ENCODE measurements at places on chromosomes 7 and 10.

DNA sequence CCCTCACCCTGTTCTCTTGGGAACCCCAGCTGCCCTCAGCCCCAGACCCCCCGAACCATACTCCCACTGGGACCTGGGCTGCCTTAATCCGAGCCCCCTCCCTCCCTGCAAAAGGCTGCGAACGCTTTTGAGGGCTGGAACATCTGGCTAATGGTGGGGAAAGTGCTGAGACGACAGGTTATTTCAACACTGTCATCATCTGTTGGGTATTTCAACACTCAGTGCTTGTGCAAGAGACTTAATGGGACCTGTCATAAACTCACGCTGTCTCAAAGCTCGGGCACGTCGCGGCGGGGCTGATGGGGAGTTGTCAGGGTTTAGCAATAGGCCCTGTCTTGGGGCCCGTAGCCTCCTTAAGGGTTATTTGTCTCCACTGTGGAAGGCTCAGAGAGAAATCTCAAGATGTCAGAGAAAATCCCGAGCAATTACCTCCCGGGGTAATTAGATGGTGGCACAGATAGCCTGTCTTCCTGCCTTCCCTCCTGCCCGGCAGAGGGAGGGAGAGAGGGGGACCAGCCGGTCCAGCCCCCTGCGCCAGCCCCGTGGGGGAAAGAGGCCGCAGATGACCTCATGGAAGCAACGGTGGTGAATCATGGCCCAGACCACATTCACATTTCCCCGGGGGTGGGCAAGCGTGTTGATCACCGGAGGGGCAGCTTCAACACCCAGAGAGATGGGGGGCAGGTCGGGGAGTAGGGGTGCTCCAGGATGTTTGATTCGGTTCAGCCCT is 88.7 kb upstream of the MYL10 start:
- no peak for DNase-seq

GRCh38 chr7:132354527-132354926 is 221.7 kb downstream of the PLXNA4 start:
- DNase-seq = no peak

DNA sequence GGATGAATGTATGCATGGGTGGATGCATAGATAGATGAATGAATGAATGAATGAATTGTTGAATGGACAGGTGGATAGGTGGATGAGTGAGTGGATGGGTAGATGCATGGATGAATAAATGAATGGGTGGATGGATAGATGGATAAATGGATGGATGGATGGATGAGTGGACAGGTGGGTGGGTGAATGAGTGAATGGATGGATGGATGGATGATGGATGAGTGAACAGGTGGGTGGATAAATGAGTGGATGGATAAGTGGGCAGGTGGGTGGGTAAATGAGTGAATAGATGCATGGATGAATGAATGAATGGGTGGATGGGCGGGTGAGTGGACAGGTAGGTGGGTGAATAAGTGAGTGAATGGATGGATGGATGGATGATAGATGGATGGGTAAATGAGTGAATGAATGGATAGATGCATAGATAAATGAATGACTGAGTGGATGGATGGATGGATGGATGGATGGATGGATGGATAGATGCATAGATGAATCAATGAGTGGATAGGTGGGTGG is 72.6 kb downstream of the MYL10 start:
- no peak for DNase-seq

DNA sequence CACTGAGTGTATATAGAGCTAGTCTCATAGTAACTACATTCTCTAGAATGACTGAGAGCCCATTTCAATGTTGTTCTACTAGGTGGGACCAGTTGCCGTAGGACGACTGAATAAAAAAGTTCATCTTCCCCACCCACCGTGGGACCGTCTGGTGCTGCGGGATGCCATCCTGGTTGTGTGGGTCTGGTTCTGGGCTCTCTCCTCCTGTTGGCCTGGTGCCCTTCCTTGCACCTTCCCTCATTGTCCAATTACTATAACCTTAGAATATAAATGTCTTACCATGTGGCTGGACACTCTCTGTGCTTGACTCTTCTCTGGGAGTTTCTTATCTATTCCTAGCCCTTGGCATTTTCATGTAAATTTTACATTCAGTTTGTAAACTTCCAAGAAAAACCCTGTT is 344.4 kb downstream of the TCERG1L start:
- DNase-seq = no peak

GRCh38 chr10:3784510-3785250 is at the start of gene KLF6:
KLF6 (minus strand) TSS chr10:3785209; CDS start chr10:3785014, 195 bp downstream.
- no peak for DNase-seq

- no peak for DNase-seq
These were observed 83.2 kb downstream of the PDE1C start for GRCh38 chr7:31986878-31987518.

- no peak for DNase-seq
These were observed 316.0 kb downstream of the PTPRN2 start for GRCh38 chr7:158271646-158272045.

GRCh38 chr10:116385994-116386809 is 41.4 kb upstream of the PNLIPRP3 start:
- DNase-seq = peak; percentile 2

DNA sequence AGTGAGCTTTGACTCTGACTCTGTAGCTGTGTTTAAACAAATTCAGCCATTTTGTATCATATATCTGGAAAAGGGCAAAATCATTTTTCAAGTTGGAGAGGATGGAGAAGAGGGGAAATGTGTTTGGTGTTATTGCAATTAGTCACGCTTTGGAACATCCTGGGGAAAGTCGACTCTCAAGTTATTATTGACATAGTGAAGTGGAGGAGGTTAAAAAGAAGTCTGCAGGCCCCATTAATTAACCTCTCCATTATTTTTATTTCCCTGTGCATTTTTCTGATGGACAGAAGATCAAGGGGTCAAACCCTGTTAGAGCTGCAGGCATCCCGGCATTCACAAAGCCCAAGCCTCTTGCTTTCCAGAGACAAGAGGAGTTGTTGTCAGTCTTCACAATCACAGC is 132.6 kb downstream of the TEX36 start:
- no peak for DNase-seq

DNA sequence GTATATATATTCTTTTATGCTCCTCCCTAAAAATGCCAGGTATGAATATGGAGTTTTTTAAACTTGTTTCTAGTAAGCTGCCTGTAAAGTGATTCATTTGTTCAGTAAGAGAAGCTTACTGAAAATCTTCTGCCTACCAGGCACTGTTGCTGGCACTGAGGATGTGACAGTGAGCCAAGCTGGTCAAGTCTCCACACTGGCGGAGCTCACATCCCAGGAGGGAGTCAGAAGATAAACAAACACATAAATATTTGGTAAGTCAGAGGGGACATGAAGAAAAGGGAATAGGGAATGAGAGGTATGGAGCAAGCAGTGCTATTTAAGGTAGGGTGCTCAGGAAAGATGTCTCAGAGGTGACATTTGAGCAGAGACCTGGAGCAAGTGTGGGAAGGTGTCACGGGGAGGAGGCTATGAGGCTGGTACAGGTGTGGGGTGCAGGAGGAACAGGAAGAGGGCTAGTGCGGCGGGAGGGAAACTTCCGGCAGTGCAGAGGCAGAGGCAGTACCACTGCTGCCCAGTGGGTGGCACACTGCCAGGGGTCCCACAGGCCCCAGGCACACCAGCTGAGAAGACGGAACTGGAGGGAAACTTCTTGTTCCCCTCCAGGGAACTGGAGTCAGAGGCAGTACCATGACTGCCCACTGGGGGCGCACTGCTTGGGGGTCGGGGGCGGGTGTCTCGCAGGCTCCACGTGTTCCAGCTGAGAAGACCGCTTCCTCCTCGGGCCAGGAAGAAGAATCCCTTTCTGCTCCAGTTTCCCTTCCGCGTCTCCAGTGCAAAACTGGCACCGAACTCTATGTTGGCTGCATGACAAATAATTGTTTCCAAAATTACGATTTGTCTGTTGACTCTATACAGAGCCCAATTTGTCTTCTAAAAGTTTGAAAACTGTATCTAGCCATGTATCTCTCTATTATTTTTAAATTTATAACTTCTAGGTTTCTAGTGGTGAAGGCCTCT is 161.0 kb downstream of the TEX36 start:
- no peak for DNase-seq

DNA sequence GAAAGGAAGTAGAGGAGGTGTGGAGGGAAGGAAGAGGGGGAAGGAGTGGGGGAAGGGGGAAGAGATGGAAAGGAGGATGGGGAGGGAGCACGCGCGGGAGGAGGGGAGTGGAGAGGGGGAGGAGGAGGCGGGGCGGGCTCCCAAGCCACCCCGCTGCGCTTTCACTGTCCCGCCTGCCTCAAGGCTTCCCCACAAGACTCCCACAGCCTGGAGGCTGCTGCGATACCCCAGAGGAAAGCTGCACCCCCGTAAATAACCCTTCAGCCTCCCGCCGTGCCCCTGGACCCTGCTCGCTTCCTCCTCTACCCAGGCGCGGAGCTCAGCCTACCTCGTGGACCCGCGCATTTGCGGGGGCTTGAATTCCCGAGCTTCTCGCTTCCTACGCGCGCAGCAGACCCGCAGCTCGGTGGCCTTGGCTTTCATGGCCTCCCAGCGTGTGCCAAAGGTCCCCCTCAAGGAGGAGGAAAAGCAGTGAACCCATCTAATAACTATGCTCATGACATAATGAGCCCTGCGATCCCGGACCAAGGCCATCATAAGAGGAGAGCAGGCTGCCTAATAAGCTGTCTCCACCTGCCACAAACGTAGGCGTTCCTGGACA is at the start of gene C10orf67:
Gene C10orf67 (minus strand): TSS at position 557 of the 601 bp plus-strand sequence. CDS start 23 bp downstream, at position 534.
- no peak for DNase-seq

DNA sequence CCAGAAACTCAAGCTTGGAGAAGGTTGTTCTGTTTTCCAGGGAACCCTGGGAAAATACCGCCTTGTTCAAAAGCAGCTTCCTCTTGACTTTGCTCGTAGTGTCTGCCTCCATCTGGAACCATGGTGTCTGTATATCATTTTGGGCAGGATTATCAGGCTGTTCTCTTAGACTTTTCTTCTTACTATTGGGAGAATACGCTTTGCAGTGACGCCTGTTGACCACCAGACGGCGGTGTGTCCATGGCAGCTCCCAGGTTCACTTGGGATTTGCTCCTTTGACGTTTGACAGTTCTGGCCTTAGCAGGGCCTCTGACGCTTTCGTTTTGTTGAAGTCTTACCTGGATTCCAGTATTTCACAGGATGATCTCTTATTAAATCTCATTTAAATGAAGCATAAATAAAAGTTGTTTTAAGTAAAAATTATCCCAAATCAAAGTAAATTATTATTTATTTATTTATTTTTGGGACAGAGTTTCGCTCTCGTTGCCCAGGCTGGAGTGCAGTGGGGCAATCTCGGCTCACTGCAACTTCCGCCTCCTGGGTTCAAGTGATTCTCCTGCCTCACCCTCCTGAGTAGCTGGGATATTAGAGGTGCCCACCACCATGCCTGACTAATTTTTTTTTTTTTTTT is 41.8 kb upstream of the GJD4 start:
- DNase-seq = no peak

- DNase-seq = no peak
These were observed 18.9 kb downstream of the NCAPG2 start for GRCh38 chr7:158685693-158686092.

- no peak for DNase-seq
These were observed 52.9 kb downstream of the AUTS2 start for GRCh38 chr7:69651101-69651590.

GRCh38 chr7:44132039-44132438 is 8.7 kb upstream of the POLD2 start:
- DNase-seq = no peak

GRCh38 chr7:100222445-100223132 is 2.8 kb downstream of the PVRIG start:
- DNase-seq = no peak

DNA sequence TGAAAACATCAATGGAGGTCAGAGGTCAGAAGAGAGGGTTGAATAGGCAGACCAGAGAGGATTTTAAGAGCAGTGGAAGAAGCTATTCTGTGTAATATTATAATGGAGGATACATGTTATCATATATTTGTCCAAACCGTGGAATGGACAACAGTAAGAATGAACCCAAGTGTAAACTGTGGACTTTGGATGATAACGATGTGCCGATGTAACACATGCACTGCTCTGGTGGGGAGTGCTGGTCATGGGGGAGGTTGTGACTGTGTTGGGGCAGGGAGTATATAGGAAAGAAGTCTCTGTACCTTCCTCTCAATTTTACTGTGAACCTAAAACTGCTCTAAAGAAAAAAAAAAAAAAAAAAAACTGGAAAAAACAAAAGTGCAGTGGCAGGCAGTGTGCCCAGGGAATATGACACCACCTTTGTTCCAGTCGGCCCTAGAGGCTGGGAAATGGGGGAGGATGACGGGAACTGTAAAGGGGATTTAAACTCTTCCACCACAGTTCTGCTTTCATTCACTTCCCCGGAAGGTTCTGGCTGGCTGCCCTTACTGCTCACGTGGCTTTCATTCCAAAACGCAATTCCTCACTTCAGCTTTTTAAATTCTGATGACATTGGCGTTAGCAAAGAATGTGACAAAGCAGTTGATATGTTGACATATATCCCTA is 113.7 kb upstream of the ANKRD1 start:
- peak; percentile 25 for DNase-seq

DNA sequence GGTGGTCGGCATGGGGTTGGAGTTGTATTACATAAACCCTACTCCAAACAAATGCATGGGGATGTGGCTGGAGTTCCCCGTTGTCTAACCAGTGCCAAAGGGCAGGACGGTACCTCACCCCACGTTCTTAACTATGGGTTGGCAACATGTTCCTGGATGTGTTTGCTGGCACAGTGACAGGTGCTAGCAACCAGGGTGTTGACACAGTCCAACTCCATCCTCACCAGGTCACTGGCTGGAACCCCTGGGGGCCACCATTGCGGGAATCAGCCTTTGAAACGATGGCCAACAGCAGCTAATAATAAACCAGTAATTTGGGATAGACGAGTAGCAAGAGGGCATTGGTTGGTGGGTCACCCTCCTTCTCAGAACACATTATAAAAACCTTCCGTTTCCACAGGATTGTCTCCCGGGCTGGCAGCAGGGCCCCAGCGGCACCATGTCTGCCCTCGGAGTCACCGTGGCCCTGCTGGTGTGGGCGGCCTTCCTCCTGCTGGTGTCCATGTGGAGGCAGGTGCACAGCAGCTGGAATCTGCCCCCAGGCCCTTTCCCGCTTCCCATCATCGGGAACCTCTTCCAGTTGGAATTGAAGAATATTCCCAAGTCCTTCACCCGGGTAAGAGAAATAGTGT is at the start of gene CYP2E1:
Gene CYP2E1 (plus strand): TSS at position 407 of the 632 bp plus-strand sequence. CDS start 33 bp downstream, at position 440.
- DNase-seq = no peak

DNA sequence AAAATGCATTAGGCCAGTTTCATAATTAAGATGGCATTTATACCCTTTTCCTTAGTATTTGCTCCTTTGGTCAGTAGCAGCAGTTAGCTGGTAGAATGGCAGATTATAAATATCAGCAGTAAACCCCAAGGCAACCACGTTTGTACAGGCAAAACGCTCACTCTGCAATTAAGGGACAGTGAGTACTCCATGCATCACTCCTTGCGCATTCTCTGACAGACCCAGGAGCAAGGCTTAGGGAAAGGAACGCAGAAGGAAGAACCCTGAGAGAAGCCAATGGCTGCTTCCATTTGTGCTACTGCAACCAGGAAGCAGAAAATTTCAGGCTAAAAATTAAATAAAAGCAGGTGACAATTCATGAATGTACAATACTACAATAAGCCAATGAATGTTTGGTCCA is 12.9 kb downstream of the ETV1 start:
- no peak for DNase-seq

DNA sequence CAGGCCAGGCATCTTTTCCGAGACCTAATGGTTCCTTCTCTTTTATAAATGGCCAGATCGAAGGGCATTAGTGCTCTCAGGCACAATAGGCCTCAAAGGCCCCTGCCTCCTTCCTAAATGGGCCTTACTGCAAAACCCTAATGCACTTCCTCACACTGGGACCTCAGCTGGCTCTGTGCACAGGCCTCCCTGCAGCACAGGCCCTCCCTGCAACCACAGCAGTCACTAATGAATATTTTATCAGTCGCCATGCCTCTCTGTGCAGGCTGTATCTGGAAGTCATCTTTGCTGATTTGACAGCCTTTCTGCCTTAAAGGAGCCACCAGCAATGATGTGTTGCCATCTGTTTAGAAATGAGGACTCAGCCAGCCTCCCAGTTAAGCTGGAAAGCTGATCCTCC is 54.9 kb upstream of the SDK1 start:
- DNase-seq = no peak

Data from kidney epithelial cell (primary cell).